ENCODE measurements at places on chromosomes 13 and 19.

- DNase-seq = no peak
These were observed 109.9 kb downstream of the KLF12 start for GRCh38 chr13:74024314-74024713.

DNA sequence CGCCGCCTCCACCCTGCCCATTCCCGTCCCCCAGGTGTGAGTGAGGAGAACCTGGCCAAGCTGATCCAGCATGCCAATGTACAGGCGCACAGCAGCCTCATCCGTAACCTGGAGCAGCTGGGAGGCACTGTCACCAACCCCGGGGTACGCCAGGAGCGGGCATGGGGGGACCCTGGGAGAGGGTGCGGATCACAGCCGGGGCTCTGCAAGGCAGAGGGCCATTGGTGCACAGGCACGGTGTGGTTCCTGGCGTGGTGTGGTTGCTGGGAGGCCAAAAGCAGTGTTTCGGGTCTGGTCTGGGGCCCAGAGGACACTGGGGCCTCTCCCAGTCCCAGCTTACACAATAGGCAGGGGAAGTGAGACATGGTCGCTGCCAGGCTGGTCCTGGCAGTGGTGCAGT is 8.3 kb downstream of the STXBP2 start:
- DNase-seq = no peak

GRCh38 chr13:99377641-99378040 is 70.4 kb upstream of the GPR183 start:
- DNase-seq = no peak

DNA sequence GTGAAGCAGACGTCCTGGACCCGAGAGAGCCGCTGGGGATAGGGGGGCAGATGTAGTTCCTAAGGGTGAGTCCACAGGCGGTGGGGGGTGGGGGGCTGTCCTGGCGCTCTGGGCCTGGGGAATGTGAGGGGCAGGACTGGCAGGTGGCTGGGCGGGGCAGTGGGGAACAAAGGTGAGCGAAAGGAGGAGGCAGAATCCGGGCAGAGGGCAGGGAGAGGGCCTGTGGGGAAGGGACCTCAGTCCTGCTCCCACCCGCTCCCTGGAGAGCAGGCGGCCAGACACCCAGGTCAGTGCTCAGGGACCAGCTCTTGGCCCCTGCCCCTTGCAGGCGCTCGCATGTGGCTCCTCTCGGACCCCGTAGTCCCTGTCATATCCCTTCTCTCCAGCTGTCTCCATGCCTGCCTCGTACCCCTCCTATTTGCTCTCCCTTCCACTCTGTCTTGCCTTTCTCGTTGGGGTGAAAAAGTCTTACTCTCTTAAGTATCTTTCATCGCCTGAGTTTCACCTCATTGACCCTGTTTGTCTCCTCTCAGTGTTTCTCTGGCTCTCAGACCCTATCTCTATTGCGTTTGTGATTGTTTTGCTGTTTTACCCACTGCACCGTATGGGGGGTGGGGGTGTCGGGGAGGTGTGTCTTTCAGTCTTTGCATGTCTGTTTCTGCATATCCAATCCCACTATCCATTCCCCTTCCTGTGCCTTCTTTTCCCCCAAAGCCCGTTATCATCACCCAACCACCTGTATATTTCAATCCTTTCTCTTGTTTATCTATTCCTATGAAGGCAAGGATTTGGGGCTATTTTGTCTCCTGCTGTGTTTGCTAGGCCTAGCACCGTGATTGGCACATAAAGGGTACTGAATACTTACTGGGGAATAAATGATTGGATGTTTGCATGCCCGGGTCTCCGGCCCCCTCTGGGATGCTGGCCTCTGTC is 5.8 kb downstream of the SPHK2 start:
- no peak for DNase-seq

DNA sequence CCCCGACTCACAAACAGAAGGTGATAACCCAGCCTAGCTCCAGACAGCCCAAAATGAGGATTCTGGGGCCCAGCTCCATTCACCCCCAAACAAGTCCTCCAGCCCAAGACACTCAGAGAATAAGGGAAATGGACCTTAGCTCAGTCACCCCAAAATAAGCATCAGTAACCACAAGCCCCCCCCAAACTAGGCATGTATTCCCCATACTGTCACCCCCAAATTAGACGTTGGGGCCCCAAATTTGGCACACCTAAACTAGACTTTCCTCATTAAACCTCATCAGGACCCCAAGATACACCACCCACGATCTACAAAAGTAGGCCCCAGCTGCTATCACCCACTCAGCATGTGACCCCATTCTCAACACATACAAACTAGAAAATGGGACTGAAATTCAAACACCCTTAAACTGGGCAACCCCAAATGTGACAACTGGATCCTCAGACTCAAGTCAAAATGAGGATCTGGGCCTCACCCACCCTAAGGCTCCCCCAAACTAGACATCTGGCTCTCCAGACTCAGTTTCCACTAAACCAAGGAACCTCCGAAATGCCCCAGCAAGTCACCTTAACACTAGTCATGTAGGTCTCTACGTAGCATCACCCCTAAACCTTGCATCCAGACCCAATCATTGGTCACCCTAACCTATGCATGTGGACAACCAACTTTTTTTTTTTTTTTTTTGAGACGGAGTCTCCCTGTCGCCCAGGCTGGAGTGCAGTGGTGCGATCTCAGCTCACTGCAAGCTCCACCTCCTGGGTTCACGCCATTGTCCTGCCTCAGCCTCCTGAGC is 13.4 kb upstream of the ERFL start:
- no peak for DNase-seq

GRCh38 chr19:45560686-45561085 is 23.9 kb downstream of the OPA3 start:
- DNase-seq = no peak

GRCh38 chr13:112819816-112820215 is 130.0 kb downstream of the ATP11A start:
- DNase-seq = no peak

DNA sequence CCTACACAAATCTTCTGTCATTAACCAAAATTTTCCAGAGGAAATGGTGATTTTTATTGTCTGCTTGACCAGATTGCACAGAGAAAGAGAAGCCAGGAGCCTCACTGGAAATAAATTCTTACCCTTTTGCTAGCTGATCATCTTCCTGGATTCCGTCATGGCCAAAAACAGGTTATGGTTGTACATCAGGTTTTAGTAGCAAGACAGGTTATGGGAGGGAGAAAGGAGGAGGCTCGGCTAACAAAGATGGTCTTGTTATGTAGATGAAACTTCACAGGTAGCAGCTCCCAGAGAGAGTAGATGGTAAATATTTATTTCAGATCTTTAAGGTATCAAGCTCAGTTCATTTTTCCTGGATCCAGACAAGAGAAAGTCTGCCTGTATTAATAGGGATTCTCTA is 19.7 kb upstream of the CEACAM3 start:
- DNase-seq = no peak

GRCh38 chr19:54253331-54254194 is 3.5 kb downstream of the LILRB5 start:
- no peak for DNase-seq

GRCh38 chr13:110130431-110130830 is 176.5 kb downstream of the COL4A1 start:
- no peak for DNase-seq

DNA sequence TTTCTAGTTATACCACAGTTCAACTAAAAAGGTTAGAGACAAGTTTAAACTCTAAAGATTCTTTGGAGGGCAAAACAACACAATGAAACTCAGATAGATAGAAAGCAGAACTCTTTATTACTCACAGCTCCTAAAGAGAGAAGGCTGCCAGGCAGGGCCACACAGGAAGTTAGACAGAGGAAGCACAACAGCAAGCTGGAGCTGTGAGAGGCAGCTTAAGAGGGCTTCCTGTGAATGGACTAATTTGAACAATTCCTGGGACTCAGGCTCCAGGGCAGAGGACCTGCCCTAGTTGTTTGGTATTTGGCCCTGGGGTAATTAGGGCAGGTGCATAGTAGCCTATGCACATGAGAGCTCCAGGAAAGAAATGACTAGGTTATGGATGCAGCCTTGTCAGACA is 803.6 kb downstream of the DIAPH3 start:
- no peak for DNase-seq

Data from HS-27A (cell line).